ENCODE measurements at places on chromosomes 13 and 19.

GRCh38 chr19:53372196-53372595 lies 6.7 kb downstream of the ZNF525 start:
- DNase-seq = no peak

GRCh38 chr19:35977446-35978222 lies 17.4 kb upstream of the SDHAF1 start:
- no peak for DNase-seq

DNA sequence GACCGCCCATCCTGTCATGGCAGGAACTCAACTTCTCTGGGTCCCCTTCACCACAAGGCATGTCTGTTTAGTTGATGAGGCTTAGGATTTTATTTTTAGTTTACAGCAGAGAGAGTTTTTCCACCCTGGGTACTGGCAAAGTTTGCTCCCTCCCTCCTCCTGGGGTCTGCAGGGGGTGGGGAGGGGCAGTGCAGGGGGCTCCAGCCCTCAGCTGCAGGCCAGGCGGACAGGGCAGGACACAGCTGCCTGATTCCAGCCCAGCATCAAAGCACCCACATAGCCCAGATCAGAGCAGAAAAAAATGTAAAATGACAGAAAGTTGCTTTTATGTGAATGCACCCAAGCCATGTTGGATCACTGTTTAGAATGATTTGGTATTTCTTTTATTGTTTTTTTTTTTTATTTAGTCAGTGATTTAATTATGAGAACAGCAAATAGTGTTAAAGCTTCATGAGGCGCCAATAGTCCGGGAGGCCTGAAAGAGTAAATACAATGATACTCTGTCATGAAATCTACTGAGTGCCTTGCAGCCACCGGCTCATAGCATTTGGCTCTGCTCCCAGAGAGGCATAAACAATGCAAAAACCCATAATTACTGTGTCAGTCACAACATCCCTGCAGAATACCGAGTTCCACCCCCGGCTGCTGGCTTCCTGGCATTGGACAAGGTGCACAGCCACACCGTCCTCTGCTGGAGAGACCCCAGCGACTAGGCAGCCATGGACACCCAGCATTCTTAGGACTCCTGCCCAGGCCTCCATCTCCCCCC lies 923.5 kb downstream of the UQCRFS1 start:
- DNase-seq = no peak

DNA sequence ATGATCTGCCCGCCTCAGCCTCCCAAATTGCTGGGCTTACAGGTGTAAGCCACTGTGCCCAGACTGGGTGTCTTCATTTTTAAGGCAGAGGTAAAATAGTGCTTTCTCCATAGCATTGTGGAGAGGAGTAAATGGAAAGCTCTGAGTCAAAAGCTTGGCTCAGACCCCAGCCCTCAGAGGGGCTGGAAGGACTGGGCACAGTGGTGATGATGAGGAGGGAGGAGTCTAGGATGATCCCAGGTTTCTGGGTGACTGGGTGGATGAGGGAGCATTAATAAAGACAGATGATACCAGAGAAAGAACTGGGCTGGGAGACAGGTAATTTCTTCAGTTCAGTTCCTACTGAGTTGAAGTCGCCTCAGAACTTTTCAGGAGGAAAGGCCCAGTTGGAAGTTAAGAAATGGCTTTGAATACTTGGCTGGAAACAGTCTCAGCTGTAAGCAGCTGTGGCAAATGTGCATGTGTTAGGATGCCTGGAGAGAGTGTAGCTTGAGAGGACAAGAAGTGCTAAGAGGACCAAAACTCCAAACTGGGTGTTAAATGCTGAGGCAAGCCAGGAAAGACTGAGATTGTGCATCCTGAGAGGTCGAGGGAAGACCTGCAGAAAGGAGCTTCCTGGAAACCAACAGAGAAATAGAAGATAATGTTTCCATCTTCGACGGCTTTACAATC lies 37.1 kb upstream of the MEDAG start:
- no peak for DNase-seq

GRCh38 chr19:1068009-1069001 lies 1.3 kb downstream of the ARHGAP45 start:
- DNase-seq = no peak

DNA sequence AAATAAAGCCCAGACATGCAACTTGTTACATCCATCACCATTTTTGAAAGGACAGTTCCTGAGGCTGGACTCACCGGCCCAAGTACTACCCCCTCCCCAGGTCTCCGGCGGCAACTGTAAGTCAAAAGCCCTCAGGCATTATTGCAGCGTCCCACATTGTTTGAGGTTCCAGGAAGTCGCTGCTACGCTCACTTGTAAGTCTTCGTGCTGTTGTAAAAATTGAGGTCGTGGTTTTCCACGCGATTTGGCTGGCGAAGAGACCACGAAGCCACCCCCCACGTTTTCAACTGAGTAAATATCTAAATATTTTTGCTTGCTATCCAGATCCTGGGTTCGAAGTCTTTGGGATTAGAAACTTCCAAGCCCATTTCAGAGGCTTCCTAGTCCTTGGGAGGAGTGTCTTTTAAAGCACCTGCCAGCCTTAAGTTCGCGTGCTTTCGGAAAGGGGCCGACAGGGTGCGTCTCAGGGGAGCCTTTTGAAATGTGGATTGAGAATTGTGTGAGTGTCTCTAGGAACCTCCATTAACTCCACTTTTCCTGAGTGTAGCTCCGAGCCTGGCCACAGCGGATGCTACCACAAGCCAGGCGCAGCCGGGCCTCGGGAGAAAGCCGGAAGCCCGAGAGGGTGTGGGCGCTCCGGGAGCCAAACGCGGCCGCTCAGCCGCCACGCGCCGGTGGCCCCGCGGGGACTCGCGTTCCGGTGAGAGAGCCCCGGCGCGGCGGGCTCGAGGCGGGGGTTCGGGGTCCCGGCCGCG lies 434 bp upstream of the FNDC3A start:
- DNase-seq = peak; percentile 25

DNA sequence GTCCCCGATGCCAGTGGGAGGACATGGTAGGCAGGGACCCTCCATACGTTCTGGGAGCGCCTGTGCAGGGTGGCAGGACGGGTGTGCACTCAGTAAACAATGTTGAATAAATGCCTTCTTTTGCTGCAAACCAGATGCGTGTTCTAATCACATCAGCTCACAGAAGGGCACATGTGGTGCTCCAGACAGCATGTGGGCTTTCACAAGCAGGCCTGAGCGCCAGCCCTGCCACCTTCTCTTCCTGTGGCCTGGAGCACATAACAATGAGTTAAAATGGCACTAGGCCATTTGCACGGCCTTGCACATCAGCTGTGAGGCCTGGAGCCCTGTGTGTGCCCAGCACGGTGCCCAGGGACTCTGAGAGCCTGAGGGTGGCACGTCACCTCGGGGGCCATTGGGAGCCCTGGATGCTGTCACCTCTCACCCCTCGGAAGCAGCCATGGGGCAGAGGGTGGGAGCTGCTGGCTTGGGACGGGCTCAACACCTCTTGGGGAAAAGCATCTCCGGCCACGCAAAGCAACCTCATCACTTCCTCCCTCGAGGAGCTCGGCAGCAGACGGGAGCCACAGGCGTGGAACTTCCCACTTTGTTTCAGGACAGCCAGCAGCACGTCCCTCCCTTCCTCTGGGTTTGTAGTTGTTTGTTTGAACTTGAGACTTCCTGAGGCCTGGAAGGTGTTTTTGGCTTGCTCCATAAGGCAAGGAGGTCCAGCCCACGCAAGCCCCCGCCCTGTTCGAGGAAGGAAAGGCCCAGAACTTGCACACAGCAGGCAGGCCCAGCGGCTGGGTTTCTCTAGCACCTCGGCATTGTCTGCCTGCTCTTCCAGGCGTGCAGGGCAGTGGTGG lies 9.8 kb downstream of the MCF2L start:
- DNase-seq = no peak

GRCh38 chr19:19568802-19569756 lies 31.0 kb downstream of the CILP2 start:
- no peak for DNase-seq

GRCh38 chr13:79030513-79030912 lies 371.6 kb upstream of the OBI1 start:
- DNase-seq = no peak

DNA sequence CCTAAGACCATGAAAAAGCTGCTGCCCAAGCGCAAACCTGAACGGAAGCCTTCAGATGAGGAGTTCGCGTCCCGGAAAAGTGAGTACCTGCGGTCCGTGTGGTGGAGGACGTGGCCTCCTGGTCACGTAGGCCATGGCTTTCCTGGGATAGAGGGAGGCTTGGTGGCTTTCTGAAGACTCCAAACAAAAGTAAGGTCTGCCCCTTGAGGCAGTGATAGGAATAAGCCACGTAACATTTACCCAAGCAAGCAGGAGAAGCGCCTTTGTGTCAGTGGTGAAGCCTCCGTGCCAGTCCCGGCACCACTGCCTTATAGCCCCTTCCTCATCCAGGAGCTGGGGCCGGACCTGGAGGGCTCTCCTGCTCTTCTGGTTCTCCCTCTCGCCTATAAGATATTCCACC lies 34.3 kb upstream of the TEX29 start:
- DNase-seq = no peak

DNA sequence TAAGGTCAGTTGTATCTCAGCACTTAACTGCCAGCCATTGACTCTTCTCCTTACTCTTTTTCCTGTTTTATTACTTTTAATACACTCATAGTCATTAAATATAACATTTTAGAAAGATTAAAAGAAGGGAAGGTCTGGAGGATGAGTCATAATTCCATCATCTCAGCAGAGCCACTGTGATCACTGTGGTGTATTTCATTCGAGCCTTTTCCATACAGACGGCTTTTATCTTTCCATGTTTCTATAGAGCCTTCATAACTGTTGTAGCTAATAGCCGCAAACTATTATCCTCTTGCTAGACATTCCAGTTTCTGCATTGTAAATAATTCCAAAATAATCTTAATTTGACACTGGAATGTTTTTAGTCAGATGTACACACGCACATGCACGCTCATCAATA lies 4.7 kb upstream of the FLT1 start:
- no peak for DNase-seq

DNA sequence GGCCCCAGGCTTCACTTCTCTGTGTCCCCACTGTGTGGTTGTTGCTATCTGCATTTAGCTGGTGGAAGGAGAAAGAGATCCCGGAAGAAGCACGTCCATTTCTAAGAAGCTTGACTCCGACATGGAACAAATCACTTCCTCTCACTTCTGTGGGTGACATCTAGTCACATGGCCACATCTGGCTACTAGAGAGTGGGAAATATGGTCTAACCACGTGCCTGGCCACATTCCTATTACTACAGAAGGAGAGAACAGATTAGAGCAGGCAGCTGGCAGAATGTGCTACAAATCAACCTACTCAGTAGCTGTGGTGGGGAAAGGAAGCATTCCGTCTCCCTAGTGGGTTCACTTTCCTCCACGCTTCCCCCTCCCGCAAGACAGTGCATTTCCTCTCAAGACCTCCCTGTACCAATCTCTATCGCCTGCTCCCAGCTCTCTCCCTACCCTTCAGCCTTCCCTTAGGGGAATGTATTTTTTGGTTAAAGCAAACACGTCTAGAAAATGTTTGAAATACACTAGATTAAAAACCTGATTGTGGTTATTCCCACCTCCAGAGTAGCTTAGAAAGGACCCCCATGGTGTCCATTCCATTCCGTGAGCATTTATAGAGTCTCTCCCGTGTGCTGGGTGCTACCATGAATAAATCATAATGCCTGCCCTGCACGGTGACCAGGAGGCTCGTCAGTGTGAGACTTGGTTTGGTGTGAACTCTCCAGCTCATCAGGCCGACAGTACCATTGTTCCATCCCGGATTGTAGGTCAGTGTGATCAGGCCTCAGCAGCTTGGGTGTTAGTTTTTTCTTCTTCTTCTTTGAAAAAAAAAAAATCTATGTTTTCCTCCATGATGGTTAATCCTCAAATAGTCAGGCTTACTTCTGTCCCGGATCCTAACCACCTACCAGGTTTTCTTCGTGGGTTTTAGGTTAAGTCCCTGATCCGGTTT lies 8.0 kb upstream of the AMER2 start:
- DNase-seq = no peak

DNA sequence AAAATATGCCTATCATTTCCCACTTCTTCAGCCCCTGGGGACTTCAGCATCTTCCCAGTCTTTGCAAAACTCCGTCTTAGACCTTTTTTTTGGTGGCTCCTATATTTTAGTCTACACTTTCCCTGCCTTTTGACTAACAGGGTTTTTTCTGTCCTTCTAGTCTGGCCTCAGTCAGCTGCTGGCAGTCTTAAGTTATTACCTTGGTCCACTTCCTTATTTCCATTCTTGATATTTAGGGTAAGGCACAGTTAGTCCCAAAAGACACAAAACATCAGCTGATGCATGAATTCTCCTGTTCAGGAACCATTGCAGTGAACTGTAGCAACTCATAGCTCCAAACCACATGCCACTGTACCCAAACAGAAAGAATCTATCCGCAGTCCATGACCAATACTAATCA lies 234.6 kb upstream of the RFC3 start:
- no peak for DNase-seq

- no peak for DNase-seq
Measured at GRCh38 chr19:58304255-58304654, 922 bp upstream of the ERVK3-1 start.

DNA sequence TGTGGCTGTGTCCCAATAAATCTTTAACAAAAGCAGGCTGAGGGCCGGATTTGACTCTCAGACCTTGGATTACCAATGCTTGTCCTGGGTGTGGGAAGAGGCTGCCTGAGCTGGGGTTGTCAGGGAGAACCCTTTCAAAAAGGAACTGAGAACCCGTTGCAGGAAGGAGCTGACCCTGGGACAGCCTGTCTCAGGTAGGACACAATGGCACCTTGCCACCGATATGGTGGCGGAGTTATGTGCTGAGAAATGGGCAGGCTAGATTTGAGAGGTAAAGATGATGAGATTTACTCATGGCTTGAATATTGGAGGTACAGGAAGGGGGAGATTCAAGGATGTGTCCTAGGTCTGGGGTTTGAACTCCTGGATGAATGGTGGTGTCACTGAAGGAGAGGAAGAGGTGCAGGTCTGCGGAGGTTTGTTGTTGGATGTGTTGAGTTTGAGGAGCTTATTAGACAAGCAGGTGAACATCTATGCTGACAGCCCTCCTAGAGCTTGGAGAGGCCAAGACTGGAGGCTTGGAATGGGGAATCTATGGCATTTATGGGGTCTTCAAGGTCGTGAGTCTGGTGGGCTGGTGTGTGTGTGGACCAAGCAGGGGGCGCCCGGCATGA lies 7.2 kb downstream of the PLEKHF1 start:
- no peak for DNase-seq

DNA sequence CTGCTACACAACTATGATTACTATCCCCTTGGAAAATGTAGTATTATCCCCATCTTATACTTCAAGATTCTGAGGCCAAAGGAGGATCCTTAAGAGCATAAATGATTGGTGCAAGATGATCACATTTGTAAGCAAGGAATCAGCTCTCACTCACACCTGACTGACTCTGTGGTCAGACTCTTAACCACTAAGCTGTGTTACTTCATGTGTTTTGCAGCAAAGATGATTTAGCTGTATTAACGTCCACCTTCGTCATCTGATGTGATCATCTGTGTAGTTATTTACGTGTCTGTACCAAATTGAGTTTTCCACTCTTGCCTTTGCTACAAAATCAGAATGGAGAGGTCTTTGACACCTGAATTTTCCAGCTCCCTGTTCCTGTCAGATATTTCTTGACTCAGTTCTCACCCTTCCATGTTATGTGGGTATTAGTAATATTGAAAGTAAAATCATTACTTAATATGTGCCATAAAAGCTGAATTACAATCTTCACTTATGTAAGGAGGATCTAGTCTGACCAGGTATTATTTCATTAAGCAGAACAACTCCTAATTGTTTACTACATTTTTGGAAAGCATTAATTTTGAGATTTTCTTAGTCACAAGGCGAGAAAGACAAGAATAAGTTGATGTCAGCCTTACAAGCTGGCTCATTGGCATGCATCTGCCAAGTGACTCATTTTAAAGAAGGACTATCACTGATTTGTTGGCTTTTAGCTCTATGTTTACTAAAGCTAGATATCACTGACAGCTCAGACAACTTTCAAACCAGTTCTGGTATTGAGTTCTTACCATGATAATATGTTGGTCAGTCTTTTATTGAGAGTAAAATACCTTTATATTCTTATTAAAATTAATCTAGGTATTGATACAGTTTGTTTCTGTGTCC lies 1279.8 kb upstream of the PCDH9 start:
- no peak for DNase-seq
